Psoas muscle (tissue), 8 donors: ENCODE measurements at places on chromosomes 3 and 15.
A peak's percentile ranks its signal among the peaks of the same experiment; 100 is the strongest.

- H3K27ac ChIP-seq = peak overlapping the region; percentile 23
- no peaks in the 10 kb centered on the region for H3K27me3 ChIP-seq
- H3K4me1 ChIP-seq = peaks cover 24% of the 10 kb centered on the region
- H3K36me3 ChIP-seq = no peaks in the 10 kb centered on the region
- DNase-seq = no peak
Measured at GRCh38 chr3:186990878-186991308, 60.6 kb downstream of the ST6GAL1 start.

GRCh38 chr15:62439543-62440016, 274.5 kb upstream of the C2CD4B start:
- H3K4me1 ChIP-seq = peaks cover 34% of the 10 kb centered on the region
- H3K36me3 ChIP-seq = no peaks in the 10 kb centered on the region
- no peak overlapping the region for H3K4me3 ChIP-seq
- H3K27me3 ChIP-seq = no peaks in the 10 kb centered on the region
- H3K27ac ChIP-seq = peak overlapping the region; percentile 25

- no peaks in the 10 kb centered on the region for H3K36me3 ChIP-seq
- no peak overlapping the region for H3K27ac ChIP-seq
- H3K4me1 ChIP-seq = no peaks in the 10 kb centered on the region
- no peaks in the 10 kb centered on the region for H3K27me3 ChIP-seq
- DNase-seq = no peak
Measured at GRCh38 chr3:5677555-5677954, 490.0 kb downstream of the EDEM1 start.

DNA sequence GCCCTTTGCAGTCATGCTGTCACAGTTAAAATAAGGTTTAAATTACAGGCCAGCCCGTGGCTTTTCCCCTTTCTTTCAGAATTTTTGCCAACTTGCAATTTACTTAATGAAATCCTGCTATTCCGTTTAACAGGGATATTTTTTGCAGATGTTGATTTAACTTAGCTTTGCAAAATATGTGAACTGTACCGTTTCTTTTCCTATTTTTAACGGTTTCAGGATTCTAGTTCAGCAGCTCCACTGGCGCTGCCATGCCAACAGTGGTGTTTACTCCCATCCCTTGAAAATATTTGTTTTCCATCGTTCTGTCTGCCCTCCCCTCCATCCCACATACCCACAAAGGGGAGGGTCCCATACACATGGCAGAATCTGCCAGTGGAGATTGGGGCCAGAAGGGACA, 54.3 kb downstream of the SMAD6 start:
- H3K4me1 ChIP-seq = no peaks in the 10 kb centered on the region
- no peak overlapping the region for H3K4me3 ChIP-seq
- H3K27ac ChIP-seq = no peak overlapping the region
- no peak for DNase-seq

GRCh38 chr3:53243785-53244184, 12.0 kb downstream of the TKT start:
- no peak overlapping the region for H3K27ac ChIP-seq
- no peaks in the 10 kb centered on the region for H3K27me3 ChIP-seq
- peaks cover 57% of the 10 kb centered on the region for H3K4me1 ChIP-seq
- H3K4me3 ChIP-seq = no peak overlapping the region
- H3K36me3 ChIP-seq = no peaks in the 10 kb centered on the region
- DNase-seq = no peak

DNA sequence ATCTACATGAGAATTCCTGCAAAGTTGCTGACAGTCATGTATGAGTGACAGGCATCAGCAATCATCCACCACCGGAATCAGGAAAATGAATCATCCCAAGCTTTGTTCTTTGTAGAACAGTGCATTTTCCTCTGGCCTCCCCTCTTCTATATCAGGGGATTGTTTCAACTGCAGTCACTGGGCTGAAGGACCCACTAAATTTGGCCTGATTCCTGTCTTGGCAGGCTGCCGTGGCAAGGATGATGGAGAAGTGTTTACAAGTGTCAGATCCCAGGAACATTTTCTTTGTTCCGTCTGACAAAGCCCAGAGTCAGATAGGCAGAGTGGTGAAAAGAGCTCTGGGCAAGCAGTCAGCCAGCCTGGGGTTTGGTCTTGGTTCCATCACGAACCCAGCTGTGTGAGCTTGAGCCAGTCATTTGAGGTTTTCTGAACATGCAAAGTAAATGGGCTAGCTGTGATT, 175.1 kb upstream of the TSC22D2 start:
- peaks cover 19% of the 10 kb centered on the region for H3K4me1 ChIP-seq
- H3K27ac ChIP-seq = peak overlapping the region; percentile 32
- H3K36me3 ChIP-seq = no peaks in the 10 kb centered on the region
